ENCODE measurements at places on chromosomes 11 and 22. TPM values are rescaled to one million over a fixed set of nuclear protein-coding genes. Genes with fewer than 3 reads are reported as not detected.

DNA sequence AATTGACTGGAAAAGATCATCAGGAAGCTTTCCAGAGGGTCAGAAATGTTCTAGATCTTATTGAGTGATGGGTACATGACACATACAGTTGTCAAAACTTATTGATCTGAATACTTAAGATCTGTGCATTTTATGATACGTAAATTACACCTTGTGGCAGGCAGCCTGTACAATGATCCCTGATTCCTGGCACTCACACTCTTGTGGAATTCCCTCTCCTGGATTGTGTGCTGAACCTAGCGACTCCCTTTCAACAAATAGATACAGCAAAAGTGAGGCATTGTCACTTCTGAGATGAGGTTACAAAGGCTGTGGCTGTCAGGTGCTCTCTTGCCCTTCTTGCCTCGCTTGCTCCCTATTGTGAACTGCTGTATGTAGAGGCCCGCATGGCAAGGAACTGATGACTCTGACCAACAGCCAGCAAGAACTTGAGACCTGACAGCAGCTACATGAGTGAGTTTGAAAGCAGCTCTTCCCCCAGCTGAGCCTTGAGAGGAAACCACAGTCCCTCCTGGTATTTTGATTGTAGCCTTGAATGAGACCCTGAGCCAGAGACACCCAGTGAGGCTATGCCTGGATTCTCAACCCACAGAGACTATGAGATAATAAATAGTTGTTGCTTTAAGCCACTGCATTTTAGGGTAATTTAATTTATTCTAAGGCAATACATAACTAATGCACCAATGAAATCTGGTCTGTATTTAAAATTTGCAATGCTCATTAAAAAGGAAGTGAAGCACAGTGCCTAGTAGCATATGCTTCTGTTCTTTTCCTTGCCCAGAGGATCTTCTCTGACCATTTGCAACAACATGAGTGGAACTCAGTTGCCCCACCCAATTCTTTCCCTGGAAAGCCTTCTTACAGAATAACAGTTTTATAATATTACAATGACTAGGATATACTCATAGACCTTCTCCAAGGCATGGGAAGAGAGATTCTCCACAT is 60.5 kb upstream of the IZUMO1R start:
- DNase-seq: no peak

The OR4S1 gene
- not detected for total RNA-seq

GRCh38 chr11:60634126-60634525 is 65.3 kb upstream of the MS4A8 start:
- DNase-seq: no peak

The DGCR6L gene
- total RNA-seq: 42.0 TPM

DNA sequence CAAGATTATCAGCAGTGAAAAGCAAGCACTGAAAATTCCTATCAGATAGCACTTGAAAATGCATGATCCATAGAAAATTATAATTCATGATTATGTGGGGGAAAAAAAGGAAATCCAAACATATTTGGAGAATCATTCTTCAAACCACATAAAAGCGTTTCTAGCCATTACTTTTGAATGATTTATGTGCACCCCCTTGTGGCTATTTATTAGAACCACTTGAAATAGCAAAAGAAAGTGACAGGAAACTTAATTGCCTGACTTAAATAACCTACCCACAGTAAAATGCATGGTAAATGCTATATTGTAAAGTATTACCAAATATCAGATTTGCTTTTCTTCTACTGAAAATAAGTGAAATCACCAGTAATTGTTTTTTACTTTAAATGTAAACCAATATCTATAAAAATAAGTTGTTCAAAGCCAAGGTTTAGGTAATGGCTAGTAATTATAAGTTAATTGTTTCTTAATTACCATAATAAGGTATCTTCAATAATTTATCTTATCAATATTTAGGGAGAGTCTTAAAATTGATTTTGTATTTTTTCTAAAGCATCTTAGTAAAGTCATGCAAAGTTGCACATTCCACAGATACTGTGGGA is 168.5 kb downstream of the ARHGAP42 start:
- no peak for DNase-seq

The B4GAT1 gene
- 46.7 TPM for total RNA-seq

All from heart right ventricle (tissue), 16 donors.